ENCODE measurements at places on chromosomes 1 and 21.

- DNase-seq: no peak
Observed at GRCh38 chr1:160058087-160058486, 11.9 kb downstream of the KCNJ10 start.

- no peak for DNase-seq
Observed at GRCh38 chr21:34289856-34290255, 74.0 kb upstream of the KCNE2 start.

DNA sequence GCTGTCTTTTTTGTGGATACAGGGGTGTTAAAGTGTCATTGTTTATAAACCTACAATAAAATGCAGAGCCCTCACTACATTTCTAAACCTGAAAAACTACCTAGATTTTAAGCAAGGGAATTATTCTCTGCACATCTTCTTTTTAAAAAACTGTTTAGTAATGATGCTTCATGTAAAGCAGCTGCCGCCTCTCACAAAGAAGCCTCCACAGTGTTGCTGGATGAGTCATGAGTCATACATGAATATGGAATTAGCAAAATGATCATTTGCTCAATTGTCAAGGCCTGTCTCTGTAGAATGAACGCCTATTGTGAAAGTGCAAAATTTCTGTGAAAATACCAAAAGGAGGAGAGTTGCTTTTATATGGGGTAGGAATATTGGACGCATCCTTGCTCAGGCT, 259.5 kb upstream of the CHRM3 start:
- no peak for DNase-seq

DNA sequence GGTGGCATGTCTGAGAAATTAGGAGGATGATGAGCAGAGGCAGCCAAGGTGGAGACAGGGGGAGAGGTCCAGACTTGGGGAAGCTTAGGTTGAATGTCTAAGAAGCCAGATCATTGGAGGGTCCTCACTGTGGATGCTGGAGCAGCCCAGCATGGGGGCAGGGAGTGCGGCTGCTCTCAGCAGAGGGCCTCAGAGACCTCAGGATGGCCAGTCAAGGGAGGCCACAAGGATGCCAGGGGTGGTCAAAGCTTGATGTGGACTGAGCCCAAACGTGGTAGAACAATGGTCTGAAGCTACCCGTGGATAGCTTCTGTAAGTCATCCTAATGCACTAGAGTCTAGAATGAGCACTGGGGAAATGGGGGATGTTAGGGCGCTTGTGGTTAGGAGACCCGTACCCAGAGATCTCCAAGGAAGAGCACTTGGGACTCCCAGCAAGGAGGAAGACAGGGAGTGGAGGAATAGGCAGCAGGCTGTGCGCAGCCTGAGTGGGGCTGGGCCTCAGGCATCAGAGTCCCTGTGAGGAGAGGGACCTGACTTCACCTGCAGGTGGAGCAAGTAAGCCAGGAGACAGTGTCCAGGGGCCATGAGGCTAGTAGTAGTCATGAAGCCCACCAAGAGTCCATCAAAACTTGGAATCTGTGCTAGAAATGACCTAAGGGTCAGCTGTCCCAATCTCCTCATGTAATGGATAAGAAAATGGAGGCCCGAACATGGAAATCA, 4.3 kb upstream of the S100A9 start:
- no peak for DNase-seq

DNA sequence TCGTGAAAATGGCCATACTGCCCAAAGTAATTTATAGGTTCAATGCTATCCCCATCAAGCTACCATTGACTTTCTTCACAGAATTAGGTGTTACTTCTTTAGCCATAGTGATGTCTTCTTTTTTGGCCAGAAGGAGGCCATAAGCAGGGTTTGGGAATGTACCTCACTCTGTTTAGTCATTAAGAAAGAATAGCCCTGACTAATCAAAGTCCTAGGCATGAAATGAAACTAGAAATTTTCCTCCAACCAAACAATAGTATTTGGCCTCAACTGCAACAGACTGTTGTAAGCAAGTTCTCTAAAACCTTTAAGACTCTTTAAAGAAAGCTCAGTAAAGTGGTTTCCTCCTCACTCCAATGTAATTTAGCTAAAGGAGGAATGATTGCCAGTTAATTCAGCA, 163.9 kb downstream of the AKT3 start:
- no peak for DNase-seq

DNA sequence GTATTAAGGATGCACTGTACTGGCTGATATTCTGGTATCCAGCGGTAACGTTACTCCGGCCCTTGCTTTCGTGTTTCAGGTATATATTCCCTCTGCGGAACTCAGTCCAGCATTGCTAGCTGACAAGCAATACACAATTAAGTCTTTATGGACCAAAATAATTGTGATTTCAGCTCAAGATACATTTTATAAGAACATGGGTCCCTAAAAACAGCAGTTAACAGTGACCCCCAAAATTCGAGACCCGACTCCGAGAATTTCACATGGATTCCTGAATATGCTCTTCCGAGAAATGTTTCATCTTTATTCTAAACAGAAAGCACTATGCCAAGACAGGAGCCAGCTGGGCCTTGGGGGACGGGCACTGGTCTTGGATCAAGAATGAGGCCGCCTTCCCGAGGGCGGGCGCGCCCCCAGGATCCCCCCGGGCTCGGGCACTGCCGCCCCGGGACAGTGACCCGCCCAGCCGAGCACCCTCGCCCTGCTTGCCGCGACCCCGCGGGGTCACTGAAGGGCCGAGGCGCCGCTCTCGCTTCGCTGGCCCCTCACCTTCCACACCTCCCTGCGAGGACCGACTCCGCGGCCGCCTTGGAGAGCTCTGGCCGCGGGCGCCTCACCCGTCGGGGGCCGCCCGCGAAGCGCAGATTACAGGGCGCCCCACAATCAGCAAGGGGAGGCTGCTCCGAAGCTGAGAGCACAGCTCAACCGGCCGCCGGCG, 610 bp downstream of the SCYL3 start:
- no peak for DNase-seq

DNA sequence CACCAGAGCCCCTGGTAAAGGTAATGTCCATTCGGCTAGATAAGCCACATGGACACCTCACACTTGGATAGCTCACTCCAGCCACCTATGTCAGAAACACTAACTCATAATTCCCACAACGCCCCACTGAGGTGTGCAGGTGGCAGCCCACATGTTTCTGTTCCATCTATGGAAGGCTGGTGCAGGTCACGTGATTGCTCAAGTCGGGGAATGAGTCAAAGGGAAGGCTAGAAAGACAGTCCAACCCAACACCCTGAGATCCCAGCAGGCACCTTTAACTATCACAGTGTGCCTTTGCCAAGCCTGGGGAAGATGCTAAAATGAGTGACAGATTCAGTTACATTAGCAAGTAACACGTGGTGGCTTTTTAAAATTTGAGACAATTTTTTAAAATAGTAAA, 45.3 kb upstream of the KCNE1 start:
- no peak for DNase-seq

DNA sequence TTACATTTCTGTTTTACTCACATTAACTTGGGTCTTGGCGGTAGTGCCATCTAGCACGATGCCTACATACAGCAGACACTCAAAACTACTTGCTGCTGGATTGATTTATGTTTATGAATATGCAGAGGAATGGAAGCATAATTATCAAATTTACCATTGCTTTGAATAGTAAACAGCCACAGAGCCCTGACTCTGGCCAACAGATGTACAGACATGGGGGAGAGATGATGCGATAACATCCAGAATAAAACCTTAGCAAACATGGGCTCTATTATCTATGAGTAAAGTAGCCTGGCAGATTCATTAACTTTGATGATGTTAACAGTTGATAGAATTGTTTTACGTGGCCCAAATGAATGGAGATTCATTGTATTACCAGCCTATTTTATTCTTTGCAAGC, 42.8 kb downstream of the PTGFR start:
- no peak for DNase-seq

DNA sequence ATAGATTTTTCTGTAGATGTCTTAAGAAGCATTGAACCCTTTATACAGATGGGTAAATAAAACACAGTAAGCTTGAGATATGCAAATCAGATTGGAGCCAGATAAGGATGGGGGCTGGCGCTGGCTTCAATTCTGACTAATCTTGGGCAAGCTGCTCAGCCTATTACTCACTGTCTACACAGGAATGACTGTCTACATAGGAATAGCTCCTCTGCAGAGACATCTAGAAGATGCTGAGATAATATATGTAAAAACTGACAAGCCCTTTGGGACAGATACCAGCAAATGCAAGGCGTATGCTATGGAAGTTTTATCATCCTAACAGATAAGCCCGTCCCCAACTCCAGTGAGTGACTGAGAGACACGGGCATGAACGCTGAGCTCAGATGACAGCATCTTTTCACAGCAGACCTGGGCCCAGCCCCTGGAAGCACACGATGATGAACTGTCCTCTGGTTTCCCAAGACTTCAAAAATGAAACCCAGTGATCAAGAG, 1.7 kb downstream of the CLDN14 start:
- no peak for DNase-seq
